IPS DF 19.7 (cell line): ENCODE measurements at places on chromosomes 5 and 9.

DNA sequence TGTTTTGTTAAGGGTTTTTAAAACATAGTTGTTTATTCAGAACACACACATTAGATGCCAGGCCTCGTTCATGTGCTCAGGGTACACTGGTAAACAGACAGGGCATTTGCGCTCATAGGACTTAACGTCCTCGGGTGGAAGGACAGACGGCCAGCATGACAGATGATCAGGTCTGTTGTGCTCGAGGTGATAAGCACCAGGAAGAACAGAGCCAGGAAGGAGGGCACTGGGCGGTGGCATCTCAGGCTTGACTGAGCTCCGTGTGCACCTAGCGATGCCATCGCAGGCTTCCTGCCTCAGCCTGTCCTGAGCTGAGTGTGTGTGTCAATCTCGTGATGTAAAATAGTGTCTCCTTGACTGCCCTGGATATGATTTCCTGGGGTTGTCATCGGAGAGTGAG is 96.5 kb downstream of the EHMT1 start:
- DNase-seq = no peak

DNA sequence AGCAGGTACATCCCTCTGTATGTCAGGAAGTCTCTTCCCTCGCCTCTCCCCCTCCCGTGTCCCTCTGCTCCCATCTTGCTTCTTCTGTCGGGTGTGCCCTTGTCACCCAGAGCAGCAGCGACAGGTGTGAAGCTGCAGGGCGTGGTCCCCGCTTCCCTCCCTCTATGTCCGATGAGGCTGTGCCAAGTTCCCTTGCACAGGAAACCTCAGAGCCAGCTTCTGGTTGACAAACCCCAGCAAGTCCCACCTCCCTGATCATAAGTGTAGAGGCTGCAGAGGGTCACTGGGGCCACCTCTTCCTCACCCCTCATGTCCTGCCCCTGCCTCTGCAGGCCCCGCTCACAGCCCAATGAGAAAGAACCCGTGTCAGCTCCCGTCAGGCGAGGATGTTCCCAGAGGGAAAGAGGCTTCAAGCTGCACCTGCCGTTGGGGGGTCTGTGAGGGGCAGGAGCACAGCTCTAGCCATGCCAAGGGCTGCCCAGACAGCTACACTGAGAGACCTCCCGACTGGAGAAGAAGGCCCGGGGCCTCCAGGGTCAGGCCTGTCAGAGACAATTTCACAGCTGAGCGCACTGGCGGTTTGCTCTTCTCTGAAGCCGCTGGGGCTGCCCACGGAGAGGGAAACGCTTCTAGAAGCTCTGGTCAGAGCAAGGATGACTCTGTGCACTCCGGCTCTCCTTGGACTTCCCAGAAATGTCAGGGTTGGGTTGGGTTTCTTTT is 73.3 kb downstream of the AK8 start:
- no peak for DNase-seq

- no peak for DNase-seq
Observed at GRCh38 chr5:172410662-172411483, 43.5 kb downstream of the SH3PXD2B start.

DNA sequence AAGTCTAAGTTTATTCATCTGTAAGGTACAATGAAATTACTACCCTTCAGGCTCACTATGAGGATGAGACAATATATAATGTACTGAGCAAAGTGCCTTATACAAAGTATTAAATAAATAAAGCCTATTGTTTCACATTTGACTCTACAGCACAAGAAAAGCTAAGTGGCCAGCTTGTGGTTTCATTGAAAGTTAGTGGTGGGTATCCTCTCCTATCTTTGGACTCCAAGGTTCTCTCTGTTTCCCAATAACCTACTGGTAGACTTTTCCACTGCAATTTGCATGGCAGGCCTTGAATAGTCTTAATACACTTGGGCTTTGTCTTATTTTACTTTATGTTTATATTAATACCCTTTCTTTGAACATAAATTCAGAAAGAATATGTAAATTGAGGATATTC is 262.7 kb downstream of the DEPDC1B start:
- DNase-seq = no peak

DNA sequence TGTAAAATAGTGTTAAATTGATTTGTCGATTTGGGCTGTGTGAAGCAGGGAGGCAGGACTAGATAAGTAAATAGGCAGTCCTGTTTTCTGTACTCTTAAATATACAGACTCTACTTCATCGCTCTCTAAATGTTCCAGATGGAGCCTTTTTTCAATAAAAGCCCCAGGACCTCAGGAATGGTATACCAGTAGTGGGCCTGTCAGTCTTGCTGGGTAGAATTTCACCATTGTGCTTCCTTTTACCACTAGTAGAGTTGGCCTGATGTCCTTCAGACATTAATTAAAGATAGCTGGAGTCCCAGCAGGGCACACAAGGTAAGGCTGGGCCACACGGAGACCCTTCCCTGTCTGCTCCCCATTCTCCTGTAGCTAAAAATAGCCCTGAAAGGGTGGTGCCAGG is 6.0 kb downstream of the SNX18 start:
- no peak for DNase-seq

GRCh38 chr5:180090098-180090768 is 18.7 kb upstream of the RNF130 start:
- DNase-seq = peak; percentile 80

- DNase-seq = no peak
Observed at GRCh38 chr5:113150221-113150620, 173.6 kb downstream of the DCP2 start.

DNA sequence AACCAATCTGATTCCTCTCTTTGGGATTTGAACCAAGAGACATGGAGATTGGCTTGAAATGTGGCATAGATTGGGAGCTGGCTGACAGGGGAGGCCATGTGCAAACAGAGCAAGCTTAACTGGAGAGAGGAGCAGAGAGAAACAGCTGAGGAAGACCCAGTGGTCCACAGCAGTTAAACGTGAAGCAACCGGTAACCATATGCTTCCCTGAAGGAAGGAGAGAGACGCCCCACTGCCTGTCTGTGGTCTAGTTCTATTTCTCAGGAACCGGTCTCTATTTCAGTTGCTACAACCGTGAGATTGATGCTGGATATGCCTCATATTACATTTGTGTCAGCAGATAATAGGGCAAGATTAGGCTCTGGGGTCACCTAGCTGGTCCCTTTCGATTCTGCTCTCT is 13.6 kb upstream of the GAS1 start:
- DNase-seq = no peak

DNA sequence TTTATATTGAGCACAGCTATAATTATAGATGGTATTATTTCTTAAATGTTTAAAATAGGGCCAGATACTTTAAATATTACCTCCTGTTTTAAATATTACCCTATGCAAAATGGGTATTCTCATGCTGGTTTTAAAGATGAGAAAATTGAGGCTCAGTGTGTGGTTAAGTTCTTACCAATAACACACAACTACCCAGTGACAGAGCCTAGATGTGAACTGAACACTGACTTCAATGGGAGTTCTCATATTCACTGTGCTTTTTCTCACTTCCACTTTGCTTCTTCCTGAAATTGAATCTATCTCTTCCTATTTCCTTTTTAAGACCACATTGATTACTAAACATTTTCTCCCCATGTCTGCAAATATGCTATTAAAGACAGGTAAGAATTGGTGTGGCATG is 135.8 kb upstream of the TUSC1 start:
- DNase-seq = no peak

DNA sequence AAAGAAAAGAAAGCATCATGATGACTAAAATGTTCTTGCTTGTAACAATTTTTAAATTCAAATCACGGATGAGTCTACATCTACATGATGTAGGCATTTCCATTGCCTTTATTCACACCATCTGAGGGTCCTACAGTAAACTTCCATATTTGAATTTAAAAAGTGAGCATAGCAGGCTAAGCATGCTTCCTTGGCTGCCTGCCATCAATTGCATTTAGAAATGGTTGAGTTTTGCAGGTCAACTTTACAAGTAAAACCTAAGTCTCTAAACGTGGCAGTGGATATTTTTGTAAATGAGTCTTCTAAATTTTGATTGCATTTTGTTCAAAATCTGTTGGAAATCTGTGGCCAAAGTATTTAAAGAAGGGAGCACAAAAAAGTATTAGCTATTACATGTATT is 136.5 kb upstream of the PTCH1 start:
- DNase-seq = no peak

DNA sequence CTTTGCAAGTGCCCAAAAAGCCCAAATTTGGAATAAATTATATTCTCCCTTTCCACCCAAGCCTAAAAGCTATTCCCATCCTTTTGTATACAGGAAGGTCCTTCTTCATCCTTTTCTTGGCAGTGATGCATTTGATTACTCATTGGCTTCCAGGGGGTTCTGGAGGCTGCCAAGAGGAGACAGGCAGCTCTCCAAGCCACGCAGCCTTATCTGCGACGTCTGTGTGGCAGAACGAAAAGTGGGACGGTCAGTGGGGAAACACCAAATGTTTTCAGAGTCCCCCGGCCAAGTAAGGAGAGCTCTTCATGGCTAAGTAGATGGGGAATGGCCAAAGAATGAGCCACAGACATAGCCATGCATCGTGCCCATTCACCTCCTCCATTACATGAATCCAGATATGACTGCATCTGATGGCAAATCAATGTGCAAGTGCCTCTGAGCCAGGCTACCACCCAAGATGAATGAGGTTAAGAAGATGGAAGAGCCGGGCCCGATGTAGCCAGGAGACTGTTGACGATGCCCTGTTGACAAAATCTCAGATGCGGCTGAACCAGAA is 12.1 kb downstream of the ADAM19 start:
- no peak for DNase-seq

DNA sequence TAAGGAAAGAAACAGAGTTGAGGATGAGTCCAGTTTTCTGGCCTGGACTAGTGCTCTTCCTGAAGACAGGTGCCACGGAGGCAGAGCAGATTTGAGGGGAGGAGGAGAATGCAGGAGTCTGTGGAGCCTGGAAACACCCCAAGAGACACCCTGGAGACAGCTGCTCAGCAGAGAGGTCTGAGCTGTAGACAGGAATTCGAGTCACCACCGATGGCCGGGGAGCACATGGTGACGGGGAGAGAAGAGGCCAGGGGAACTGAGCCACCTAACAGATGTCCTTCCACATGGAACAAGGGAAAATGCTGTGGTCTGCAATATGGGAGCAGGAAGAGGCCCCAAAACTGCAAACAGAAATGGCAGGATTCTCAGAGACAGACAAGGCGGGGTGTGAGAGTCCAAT is 22.9 kb downstream of the CPLX2 start:
- DNase-seq = no peak

DNA sequence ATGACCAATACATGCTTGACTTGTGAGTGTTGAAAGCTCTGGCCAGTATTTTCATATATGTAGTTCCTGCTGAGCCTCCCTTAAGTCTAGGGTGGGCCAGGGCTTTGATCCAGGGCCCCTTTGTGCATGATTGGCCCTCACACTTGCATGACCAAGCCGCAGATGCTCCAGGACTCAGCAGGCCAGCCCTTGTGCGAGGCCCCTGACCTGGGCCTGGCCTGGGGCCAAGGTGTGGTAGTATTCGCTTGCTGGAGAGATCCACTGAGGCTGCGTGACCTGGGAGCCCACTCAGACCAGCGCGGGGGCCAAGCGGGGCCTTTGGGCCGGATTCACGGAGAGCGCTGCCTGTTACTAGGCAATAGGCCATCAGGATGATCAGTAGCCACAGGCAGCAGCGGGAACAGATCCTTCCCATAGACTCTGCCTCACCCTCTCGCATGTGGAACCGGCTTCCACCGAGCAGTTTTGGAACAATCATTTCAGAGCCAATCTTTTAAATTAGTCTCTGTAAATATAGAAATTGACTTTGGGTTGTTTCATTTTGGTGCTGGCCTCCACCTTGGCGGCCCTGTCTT is 79.0 kb upstream of the PTCH1 start:
- no peak for DNase-seq

- no peak for DNase-seq
Observed at GRCh38 chr9:108463932-108464606, 391.7 kb downstream of the ACTL7B start.

DNA sequence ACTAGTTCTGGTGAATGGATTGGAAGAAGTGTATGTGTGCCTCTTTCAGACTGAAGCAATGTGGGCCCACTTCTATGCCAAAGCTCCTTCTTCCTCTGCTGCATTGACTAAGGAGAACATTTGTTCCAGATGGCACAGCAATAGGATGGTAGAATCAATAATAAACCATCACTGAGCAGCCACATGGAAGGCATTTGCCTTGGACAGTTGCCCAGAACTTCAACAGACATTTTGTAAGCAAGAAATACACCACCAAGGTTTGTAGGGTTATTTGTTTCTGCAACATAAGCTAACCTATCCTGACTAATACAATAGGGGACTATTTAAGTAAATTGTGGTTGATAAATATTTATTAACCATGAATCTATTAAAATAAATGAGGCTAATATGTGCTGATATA is 37.7 kb upstream of the CSNK1G3 start:
- DNase-seq = no peak

- DNase-seq = no peak
Observed at GRCh38 chr5:150791536-150791935, 13.0 kb downstream of the SMIM3 start.

GRCh38 chr5:98827161-98827560 is 53.7 kb downstream of the RGMB start:
- DNase-seq = no peak

- DNase-seq = no peak
Observed at GRCh38 chr9:129174102-129174723, 3.8 kb downstream of the IER5L start.

- no peak for DNase-seq
Observed at GRCh38 chr9:135667463-135668001, 4.4 kb downstream of the LCN9 start.

GRCh38 chr5:181246276-181247049 is 2.8 kb upstream of the RACK1 start:
- DNase-seq = no peak

- no peak for DNase-seq
Observed at GRCh38 chr5:150035139-150035895, 34.8 kb downstream of the HMGXB3 start.

GRCh38 chr9:123942542-123942941 is 12.6 kb upstream of the DENND1A start:
- no peak for DNase-seq

- no peak for DNase-seq
Observed at GRCh38 chr5:171606414-171607024, 179.1 kb upstream of the SMIM23 start.

DNA sequence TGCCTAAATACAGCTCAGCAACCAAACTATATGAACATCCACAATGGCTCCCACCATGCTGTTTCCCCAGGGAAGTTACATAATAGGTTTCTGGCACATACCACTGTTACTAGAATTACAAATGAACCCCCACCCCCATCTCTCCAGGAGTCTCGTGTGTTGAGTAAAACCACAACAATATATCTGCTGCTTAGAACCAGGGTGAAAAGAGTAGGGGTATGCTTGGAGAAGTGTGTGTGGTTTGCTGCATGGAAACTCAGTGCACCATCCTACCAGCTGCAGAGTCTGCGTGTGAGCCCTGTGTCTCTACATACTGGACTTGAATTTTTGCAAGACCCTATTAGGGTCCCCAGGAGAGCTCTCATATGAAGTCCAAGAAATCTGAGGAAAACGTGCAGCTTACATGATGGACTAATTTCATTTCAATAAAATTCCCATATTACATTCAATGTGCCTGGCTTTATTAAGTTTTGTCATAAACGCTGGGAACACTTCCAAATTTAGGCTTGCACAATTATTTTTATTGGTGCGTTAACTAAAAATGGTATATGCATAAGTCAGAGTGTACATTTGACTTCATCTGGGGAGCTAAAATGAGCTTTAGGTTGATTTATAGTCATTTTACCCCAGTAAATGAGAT is 104.5 kb upstream of the NFIB start:
- DNase-seq = no peak

GRCh38 chr9:35035851-35036701 is 36.3 kb downstream of the VCP start:
- DNase-seq = no peak

GRCh38 chr5:52693280-52693679 is 94.4 kb upstream of the ITGA1 start:
- DNase-seq = no peak

GRCh38 chr9:84442712-84443111 is 102.2 kb upstream of the SLC28A3 start:
- no peak for DNase-seq
